ENCODE measurements at places on chromosomes 7 and 10.

DNA sequence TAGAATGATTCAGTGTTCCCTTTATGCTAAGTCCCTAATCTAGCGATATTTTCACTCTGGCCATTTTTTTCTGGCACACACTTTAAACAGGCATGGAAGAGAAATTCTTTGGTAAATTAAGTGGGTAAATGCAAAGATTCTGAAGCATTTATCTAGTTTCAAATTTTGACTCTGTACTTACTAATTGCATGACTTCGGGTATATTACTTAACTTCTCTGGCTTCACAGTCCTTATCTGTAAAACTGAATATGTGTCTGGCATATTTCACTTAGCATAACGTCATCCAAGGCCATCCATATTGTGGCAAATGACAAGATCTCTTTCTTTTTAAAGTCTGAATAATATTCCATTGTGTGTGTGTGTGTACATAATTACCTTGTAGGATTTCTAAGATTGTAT lies 114.5 kb downstream of the MBL2 start:
- DNase-seq = no peak

- DNase-seq = no peak
Observed at GRCh38 chr7:99461221-99461620, 4.7 kb downstream of the ATP5MF start.

DNA sequence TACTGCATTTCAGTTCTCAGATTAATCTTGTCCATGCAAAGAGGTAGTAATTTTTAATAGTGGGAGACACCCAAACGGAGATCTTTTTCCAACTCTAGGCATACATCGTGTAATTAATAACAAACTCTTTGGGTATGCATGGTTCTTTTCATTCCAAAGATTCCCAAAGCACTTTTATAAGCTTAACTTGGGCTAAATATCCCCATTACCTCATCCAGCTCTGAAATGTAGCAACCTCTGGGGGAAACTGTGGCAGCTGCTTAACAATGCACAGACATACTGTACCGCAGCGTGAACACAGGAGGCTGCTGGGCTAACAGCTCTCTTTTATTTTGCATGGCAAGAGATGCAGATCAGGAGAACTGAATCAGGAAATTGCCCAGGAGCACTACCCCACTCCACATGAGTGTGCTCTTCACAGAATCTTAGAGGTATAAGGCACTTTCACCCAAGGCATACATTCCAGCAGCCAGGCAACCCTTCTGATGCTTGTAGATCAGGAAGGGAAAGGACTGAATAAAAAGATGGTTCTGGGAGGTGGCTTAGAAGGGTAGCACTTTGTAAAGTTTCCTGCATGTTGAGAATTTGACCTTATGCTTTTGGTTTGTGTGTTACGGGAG lies 114.4 kb upstream of the GLI3 start:
- DNase-seq = no peak

DNA sequence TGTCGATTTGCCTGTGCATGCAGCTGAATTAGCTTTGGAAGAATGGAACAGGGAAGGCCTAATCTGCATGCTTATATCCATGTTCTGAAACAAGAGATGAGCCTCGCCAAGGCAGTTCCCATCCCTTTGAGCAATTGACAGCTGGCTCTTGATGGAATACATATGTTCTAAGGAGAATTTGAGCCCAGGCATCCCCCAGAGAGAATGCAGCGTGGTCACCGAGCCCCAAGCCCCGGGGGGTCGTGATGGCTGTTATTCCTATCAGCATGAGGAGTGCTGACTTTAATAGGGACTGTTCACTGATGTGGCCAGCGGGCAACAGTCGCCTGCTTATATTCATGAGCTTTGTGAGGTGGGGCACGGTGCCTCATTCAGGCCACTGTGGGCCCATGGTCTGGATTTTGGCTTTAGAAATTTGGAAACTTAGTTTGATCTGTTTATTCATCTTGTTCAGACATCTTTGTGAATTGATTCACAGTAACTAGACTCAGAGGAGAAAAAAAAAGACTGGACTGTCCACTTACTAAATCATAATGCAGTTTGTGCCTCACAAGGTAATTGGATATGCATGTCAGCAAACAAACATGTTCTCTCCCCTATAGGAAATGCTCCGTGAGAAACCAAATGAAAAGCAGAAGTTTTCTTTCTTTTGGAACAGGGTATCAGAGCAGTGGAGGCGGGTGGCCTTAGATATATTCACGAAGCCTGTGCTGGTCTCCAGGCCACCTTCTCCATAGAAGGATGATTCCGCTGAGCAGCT lies 204.9 kb downstream of the CCDC3 start:
- no peak for DNase-seq

DNA sequence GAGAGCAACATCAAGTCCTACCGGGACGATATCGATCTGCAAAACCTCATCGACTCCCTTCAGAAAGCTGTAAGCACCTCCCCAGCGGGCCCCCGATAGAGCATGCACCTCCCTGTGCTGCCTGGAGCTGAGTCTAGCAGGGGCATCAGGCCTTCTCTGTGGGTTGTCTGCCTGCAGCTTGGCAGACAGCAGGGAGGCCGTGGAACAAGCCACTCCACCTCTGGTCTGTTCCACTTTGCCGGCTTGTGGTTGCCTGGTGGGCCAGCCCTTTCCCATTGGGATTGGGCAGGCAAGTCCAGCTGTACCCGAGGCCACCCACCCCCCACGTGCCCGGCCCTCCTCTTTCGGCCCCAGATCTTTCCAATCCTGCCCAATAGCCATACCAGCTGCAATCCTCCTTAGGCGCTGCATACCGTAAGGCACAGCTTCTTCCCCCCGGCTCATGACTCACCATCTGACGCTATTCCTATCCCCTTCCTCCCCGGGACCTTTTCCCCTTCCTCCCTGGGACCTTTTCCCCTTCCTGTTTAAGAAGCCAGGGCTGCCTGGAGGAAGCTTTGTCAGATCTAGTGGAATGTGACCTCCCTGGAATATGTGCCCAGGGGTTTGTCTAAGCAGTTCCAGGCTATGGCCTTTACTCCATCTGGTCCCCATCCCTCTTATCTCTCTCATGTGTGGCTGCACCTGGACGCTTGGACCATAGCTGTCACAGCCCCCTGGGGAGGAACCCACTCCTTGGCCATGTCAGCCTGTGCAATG lies 28.1 kb upstream of the SH2D4B start:
- no peak for DNase-seq

Measured in central memory CD4-positive, alpha-beta T cell (primary cell).